ENCODE measurements at places on chromosomes 5 and 9. TPM values are rescaled to one million over a fixed set of nuclear protein-coding genes. Genes with fewer than 3 reads are reported as not detected.

Gene SLC38A9
- total RNA-seq, result 25.6 TPM

- DNase-seq, result no peak
Measured at GRCh38 chr9:30522486-30522885, 1862.0 kb upstream of the ACO1 start.

Gene C8G
- 1.5 TPM for total RNA-seq

Gene NUTM2G
- not detected for total RNA-seq

GRCh38 chr9:113454914-113455761, 8.4 kb upstream of the RGS3 start:
- no peak for DNase-seq

- no peak for DNase-seq
Measured at GRCh38 chr9:22211588-22212360, 202.7 kb upstream of the CDKN2B start.

Gene C9orf50
- total RNA-seq, result not detected
